HFFc6 (cell line): ENCODE measurements at places on chromosomes 2 and 18. TPM values are rescaled to one million over a fixed set of nuclear protein-coding genes. Genes with fewer than 3 reads are reported as not detected.
A peak's percentile ranks its signal among the peaks of the same experiment; 100 is the strongest.

- DNase-seq = peak; percentile 64
Measured at GRCh38 chr2:18440141-18440661, 120.3 kb downstream of the RDH14 start.

GRCh38 chr18:37524498-37525261 is 40.9 kb downstream of the CELF4 start:
- no peak for DNase-seq

GRCh38 chr18:28729321-28729720 is 552.4 kb upstream of the CDH2 start:
- DNase-seq = peak; percentile 46

DNA sequence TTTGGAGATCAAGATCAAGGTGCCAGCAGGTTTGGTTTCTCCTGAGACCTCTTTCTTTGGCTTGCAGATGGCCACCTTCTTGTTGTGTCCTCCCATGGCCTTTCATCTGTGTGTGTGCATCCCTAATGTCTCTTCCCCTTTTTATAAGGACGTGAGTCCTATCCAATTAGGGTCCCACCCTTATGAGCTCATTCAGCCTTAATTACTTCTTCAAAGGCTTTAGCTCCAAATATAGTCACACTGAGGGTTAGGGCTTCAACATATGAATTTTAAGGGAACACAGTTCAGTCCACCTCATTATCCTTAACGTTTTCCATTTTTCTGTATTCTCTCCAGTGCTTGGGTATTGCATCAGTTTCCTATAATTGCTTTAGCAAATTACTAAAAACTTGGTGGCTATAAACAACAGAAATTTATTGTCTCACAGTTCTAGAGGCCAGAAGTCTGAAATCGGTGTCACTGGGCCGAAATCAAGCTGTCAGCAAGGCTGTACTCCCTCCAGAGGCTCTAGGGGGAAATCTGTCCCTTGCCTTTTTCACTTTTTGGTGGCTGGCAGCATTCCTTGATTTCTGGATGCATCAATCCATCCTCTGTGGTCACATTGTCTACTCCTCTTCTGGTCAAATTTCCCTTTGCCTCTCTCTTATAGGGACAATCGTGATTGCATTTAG is 34.1 kb downstream of the CDC42EP3 start:
- DNase-seq = no peak

The TMEM247 gene
- not detected in 3 replicates for total RNA-seq
